Breast epithelium (tissue), 4 donors: ENCODE measurements at places on chromosomes 6 and 20. TPM values are rescaled to one million over a fixed set of nuclear protein-coding genes. Genes with fewer than 3 reads are reported as not detected.

The ANGPT4 gene
- 0.66 TPM for total RNA-seq

The PAQR8 gene
- total RNA-seq: 4.6 TPM

The NT5E gene
- total RNA-seq: 11.4 TPM

The SLC17A9 gene
- 2.2 TPM for total RNA-seq

The NUP153 gene
- 61.2 TPM for total RNA-seq

The GNMT gene
- total RNA-seq: 0.32 TPM

The SEL1L2 gene
- 7.4 TPM for total RNA-seq
